Left renal pelvis (tissue), 4 donors: ENCODE measurements at places on chromosomes 2 and 18.

GRCh38 chr2:199282309-199282708 lies 175.4 kb downstream of the SATB2 start:
- DNase-seq: no peak

- DNase-seq: no peak
Measured at GRCh38 chr18:9586814-9587213, 27.5 kb downstream of the PPP4R1 start.

- DNase-seq: no peak
Measured at GRCh38 chr2:173568054-173568453, 213.4 kb downstream of the CDCA7 start.

GRCh38 chr2:55087936-55088335 lies 37.7 kb upstream of the RTN4 start:
- DNase-seq: no peak

DNA sequence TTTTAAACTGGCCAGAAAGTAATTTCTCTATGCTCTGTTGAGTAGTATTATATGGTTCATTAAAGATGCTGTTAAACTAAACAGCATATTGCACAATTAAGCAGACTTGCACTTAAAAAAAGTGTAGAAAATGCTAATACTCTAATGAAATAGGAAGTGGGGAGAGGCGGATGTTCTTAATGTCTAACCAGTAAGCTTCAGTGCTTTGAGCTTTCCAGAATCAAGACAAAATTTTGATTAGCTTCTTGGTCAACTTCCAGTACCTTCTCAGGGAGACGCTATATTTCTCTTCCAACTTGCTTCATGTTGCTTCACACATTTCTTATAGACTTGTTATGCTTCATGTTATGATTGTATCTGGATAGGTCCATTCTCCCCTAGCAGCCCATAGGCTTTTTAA lies 89.1 kb downstream of the MAP2 start:
- no peak for DNase-seq

- DNase-seq: no peak
Measured at GRCh38 chr2:53969968-53970723, 647 bp downstream of the PSME4 start.

DNA sequence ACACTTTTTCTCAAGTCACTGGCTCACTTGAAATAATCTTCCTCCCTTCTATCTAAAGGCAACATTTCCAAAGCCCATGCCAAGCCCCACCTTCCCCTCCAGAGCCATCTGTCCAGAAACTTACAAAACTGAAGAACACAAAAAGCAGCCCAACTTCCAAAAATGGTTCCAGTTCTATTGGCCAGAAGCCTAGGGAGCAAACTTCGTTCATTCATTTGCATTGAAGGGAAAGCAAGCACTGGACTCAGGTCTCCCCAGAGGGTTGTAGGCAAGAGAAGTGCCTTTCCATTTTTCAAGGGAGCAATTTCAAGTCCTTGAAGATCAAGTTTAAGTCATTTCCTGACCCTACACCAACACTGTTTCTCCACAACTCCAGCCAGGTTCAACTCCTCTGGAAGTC lies 585.0 kb downstream of the BCL11A start:
- DNase-seq: no peak

GRCh38 chr2:165044505-165045303 lies 89.4 kb upstream of the SLC38A11 start:
- DNase-seq: no peak

DNA sequence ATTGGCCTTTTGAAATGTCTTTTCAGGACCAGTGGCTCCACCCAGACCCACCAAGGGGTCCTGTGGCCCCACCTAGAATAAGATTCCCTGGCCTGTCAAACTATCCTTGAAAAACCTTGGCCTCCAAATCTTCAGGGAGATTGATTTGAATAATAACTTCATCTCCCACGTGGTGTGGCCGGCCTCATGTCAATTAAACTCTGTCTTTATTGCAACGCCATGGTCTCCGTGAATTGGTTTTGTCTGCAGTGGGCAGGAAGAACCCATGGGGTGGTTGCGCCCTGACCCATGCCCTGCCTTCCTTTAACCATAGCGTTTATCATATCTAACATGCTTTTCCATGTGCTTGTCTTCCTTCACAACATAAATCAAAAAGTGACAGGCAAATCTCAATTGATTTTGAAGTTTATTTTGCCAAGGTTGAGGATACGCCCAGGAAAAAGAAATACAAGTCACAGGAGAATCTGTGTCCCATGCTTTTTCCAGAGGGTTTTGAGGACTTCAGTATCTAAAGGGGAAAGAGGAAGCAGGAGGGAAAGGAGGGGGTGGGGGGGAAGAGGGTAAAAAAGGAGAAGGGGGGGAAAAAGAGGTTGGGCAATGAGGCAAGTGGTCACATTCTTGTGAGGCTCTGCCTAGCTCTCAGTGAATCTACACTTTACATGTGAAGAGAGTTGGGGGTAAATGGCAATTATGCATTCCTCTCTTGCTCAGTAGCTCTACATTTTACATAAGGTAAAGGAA lies 66.5 kb upstream of the CABLES1 start:
- no peak for DNase-seq

DNA sequence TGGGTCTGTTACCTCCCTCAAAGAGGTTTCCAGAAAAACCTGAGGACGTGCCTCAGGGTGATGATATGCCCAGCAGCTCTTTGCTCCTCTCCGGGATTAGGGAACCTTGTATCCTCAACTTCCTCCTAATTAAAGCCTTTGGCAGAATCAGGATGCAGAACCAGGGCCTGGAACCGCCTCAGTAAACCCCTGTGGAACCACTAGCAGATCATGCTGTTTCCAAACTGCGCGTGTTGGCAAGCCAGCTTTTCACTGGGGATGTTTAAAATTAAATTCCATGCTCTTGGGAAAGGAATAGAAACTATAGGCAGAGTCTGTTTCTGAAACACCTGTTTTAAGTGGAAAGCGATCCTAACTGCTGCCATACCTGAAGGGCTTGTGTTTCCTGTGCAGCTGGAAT lies 26.4 kb downstream of the CRIM1 start:
- DNase-seq: no peak

DNA sequence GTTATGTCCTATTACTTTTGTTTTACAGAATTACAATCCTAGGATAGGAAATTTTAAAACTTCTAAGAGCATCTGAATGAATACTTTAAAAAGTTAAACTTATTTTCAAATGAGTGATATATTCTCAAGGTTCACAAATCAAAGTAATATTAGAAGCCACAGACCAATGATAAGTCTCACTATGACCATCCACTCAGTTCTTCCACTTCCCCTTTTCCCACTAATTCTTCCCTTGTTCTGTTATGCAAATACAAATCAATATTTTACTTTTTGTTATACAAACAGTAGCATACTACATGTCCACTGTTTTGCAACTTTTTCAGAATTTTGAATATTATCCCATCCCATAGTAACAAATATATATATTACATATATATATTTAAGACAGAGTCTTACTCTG lies 20.2 kb downstream of the USP37 start:
- no peak for DNase-seq

GRCh38 chr2:130844161-130844560 lies 7.4 kb downstream of the ARHGEF4 start:
- DNase-seq: no peak

- DNase-seq: no peak
Measured at GRCh38 chr2:61816480-61817355, 37.1 kb downstream of the FAM161A start.

- no peak for DNase-seq
Measured at GRCh38 chr2:40148334-40148733, 303.6 kb downstream of the SLC8A1 start.

DNA sequence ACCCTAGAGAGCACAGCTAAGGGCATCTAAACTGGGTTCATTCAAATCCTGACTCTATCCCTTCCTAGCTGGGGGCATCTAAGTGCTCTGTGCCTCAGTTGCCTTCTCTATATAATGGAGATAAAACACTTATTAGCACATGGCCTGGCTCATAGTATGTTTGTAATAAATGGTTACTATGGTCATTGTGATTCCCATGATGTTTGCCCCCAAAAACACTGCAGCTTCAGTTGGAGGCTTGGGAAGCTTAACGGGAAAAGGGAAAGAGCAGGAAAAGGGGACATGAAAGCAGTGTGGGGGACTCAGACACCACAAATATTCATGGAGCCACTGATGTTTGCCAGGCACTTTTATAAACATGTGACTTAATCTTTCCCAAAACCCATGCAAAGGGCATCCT lies 118.1 kb downstream of the INHBB start:
- no peak for DNase-seq

DNA sequence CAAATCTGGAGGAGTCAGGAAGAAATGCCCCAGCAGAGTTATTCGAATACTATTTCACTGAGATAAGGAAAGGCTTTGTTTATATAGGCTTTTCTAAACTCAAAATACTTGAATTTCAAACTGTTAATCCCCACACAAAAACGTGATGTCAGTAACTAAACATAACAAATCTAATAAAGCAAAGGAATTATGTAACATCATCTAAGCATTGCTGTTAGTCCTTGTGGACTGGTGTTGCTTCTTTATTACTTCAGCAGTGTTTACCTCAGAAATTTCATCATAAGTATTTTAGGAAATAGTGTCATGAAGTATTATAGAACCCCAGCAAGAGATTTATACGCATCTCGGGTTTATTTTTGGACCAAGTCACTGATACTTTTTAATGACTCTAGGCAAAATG lies 19.7 kb upstream of the SANBR start:
- no peak for DNase-seq

GRCh38 chr18:8735274-8735673 lies 29.9 kb downstream of the MTCL1 start:
- DNase-seq: no peak

- DNase-seq: no peak
Measured at GRCh38 chr2:120518819-120519218, 172.9 kb downstream of the INHBB start.

- DNase-seq: no peak
Measured at GRCh38 chr2:128531856-128532255, 213.2 kb upstream of the HS6ST1 start.

GRCh38 chr2:159202568-159203071 lies 83.9 kb downstream of the WDSUB1 start:
- DNase-seq: no peak
